ENCODE measurements at places on chromosomes 12 and 14.

- DNase-seq = no peak
Measured at GRCh38 chr12:103751600-103751999, 89.4 kb downstream of the NT5DC3 start.

DNA sequence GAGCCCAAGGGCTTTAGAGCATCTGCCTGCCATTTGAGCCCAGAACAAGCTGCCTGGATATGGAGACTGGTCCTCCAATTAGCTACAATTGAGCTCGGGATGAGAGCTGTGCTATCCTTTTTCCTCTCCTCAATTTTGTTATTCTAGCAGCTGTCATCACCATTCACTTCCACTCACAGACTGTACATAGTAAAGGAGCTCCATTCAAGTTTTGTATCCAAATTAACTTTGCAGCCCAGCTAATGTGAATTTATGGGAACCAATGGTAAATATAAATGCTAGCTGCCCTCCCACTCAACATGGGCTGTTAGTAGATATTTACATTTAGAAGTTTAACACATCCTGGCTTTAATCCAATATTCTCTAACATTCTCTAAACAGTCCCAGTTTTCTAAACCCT lies 44.6 kb downstream of the BMP4 start:
- no peak for DNase-seq

DNA sequence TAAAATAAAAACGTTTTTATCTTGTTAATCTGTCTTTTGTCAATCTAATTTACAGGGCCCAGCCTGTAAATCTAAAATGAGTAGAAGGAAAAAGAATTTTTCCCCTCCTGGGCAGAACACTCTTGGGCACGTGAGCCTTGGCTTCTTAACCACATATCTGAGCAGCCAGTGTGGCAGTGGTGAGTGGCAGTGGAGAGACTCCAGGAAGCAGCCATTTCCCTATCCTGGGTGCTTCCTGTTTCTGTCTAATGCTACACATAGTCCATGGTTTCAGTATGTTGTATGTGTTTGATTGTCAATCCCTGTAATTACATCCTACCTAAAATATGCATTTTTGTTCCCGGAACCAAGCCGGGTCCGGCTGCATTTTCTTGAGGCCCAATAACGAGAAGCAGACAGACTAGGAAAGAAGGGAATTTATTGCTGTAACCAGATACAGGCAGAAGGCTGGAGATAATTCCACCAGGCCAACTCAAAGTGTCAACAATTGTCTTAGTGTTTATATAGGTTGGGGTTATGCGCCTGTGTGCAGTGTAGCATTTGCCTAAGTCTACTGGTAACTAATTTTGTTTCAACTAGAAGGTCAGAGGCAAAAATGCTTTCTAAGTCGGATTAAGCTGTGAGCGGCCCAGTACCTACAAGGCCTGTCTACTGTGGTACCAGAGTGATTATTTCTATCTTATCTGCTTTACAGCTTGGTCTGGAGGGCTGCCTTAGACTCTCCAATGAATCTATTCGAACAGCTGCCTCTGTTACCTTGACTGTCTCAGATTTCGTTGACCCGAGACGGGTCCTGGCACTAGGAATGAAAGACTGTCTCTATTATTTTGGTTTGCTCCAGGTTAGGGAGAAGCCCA lies 82.4 kb upstream of the RESF1 start:
- DNase-seq = peak; percentile 28

DNA sequence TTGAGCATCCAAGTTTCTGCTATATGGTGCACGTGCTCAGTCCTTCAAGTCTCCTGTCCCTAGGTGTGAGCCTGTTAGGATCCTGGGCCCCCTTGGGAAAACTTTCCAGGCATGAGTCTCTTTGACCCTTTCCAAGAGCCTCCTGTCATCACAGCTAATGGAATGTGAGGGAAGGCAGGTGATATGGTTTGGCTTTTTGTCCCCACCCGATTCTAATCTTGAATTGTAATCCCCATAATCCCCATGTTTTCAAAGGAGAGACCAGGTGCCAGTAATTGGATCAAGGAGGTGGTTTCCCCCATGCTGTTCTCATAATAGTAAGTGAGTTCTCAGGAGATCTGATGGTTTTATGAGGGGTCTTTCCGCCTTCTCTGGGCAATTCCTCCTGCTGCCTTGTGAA lies 265.5 kb downstream of the ATP23 start:
- no peak for DNase-seq

DNA sequence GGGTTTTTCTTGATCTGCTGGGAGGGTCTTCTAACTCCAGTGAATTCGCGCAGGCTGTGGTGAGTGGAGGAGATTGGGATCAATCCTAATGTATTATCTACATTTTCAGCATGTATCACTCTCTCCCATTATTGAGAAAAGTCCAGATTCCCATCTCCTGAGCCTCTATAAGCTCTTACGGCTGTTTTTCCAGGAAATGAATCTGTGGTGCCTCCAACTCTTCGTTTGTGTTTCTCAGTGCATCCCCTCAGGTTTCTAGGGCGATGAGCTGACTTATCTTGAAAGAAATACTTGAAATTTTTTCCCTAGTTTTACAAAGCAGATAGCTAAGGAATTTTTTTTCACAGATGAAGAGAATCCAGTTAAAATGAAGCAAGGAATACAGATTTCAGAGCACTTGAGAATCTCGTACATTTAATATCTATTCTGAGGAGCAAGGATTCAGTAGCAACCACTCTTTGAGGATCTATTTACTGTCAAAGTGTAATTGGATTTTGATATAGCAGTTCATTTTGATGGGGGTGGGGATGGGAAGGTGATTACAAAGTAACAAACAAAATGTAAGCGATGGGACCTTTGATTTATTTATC lies 138.7 kb downstream of the BRMS1L start:
- no peak for DNase-seq

All from tibial artery (tissue), 4 donors.